NCI-H2107 (cell line): ENCODE measurements at places on chromosomes 1 and 21.
A peak's percentile ranks its signal among the peaks of the same experiment; 100 is the strongest.

- DNase-seq = no peak
These were observed 4.6 kb upstream of the OLIG2 start for GRCh38 chr21:33021150-33021549.

- DNase-seq = no peak
These were observed 590.6 kb downstream of the NUF2 start for GRCh38 chr1:163912170-163912884.

GRCh38 chr1:53409233-53409632 is 50.0 kb upstream of the DMRTB1 start:
- no peak for DNase-seq

DNA sequence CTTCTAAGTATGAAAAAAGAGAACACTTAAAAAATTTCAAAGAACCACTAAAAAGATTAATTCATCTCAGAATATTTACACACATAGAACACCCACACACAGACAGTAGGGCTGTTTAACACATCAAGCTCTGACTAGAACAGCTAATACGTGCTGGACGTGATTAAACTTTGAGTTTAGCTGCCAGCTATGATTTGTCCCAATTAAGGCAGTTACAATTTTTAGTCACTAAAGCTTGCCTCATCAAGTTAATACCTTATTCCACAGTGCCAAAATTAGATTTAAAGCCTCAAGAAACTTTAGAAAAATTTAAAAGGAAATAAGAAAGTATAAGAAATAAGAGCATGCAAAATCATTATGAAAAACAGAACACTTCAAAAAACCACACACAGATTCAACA is 18.9 kb downstream of the SLC16A1 start:
- DNase-seq = no peak

DNA sequence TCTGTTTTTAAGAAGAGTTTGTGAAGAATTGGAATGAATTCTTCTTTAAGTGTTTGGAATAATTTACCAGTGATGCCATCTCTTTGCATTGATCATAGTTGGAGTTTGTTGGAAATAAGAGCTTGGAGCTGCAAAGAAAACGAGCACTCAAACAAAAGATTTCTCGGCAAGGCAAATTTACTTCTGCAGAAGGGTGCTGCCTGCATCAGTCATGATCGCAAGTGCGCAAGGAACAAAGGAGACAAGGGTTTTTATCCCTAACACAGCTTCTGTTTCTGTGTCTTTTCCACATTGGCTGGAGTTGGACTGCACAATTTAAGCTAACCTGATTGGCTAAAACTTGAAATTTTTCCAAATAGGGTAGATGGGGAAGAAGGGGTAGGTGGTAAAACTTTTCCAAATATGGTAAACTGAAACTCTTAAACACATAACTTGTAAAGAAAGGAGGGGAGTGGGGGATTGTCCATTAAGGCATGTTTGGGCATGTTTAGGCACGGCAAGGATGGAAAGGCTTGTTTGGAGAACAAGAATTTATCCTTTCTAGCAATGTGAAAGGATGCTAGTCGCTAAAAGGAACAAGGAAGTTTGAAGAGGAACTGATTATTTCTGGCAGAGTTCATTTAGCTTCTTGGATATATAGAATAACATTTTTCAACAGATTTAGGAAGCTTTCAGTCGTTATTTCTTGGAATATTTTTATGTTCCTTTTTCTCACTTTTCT is 3.5 kb upstream of the AADACL4 start:
- DNase-seq = no peak

- no peak for DNase-seq
These were observed 42.6 kb downstream of the EYA3 start for GRCh38 chr1:28045777-28046176.

GRCh38 chr1:209367061-209367772 is 216.3 kb upstream of the CAMK1G start:
- DNase-seq = no peak

GRCh38 chr1:15764890-15765289 is 6.3 kb downstream of the FBLIM1 start:
- no peak for DNase-seq

DNA sequence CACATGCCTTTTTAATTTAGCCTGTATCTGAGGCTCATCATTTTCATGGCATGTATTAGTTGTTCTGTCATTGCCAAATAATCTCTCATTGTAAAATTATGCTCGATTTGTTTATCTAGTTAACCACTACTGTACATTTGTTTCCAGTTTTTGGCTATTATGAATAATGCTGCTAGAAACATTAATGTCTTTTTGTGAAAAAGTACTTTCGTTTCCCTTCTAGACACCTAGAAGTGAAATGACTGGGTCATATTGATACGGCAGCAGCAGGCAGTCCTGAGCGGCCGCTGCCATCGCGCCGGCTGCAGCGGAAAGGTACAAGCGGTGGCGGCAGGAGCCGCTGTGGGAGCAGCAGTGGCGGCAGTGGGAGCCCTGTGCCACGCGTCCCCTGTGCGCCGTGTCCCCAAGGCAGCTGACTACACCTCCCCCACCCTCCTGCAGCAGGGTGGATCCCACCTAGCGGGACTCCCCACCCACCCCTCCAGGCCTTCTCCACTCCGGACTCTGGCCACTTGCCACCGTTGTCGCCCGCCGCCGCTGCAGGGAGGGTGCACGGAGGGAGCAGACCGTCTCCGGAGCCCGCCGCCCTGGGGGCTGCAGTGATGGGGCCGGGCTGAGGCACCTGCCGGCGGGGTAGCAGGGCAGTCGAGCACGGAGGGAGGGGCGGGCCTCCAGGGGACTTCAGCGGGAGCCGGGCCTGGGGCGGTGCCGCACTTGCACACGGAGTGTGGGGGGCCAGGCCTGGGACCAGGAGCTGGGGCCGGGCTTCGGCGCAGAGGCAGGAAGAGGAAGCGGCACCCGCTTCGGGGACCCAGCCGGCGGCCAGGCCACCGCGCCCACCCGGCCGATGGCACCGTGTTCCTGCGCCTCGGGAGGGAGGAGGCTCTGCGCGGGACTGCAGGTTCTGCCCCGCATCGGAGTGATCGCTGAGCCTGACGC is 66.8 kb upstream of the RGS7 start:
- peak; percentile 65 for DNase-seq

- DNase-seq = no peak
These were observed 59.0 kb upstream of the BACE2 start for GRCh38 chr21:41108668-41109585.

- no peak for DNase-seq
These were observed 14.1 kb downstream of the BCAN start for GRCh38 chr1:156655904-156656516.

DNA sequence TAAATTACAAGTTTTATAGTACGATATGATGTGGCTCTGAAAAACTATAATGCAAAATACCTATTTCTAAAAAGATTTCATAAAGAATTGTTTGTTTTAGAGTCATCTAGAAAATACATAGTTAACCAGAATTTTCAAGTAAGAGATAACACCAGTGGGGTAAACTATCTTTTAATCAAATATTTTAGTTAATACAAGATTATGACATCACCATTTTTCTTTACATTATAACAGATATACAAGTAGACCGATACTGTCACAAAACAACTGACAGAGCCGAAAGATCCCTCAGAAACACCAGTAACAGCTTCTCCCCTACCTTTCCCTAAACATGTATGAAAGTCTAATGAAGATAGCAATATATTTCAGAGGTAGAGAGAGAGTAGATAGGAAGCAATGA is 54.2 kb downstream of the EPS15 start:
- no peak for DNase-seq

GRCh38 chr21:38467374-38467773 is 30.9 kb downstream of the ERG start:
- no peak for DNase-seq

GRCh38 chr1:186152620-186153239 is 222.3 kb downstream of the TPR start:
- no peak for DNase-seq

GRCh38 chr1:115647507-115647906 is 5.7 kb downstream of the VANGL1 start:
- DNase-seq = no peak

DNA sequence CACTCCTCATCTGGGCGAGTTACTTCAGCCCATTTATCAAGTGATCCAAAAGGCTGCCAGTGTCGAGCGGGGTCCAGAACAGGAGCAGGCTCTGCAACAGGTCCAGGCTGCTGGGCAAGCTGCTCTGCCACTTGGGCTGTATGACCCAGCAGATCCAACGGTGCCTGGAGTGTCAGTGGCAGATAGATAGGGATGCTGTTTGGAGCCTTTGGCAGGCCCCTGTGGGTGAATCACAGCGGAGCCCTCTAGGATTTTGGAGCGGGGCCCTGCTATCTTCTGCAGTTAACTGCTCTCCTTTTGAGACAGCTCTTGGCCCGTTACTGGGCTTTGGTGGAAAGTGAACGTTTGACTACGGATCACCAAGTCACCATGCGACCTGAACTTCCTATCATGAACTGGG is 7.5 kb downstream of the MMEL1 start:
- no peak for DNase-seq

DNA sequence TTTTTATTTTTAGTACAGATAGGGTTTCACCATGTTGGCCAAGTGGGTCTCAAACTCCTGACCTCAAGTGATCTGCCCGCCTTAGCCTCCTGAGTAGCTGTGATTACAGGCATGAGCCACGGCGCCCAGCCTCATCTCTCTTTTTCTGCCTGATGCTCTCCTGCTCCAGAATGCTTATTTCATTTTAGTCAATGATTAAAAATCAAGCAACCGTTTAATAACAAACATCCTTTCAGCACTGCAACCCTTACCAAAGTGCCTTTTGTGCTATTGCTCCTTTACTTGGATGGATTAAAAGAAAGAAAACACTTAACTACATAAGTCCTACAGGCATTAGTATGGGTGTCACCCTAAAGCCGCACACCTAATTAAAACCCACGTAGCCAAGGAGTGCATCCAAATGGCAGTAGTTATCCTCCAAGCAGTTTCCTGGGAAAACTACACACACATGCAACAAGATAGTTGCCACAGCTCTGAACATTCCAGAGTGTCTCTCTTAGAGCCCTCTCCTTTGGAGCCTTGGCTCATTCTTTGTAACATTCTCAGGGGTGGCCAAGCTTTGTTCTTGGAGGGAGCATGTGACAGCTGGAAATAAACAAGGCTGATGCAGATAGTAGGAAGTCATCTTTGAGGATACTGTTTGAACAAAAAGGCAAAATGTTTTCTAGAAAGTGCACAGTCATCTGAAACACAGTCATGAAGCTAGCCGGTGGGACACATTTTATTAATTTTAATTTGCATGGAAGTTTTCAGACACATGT is 51.2 kb downstream of the KCNJ15 start:
- DNase-seq = no peak

DNA sequence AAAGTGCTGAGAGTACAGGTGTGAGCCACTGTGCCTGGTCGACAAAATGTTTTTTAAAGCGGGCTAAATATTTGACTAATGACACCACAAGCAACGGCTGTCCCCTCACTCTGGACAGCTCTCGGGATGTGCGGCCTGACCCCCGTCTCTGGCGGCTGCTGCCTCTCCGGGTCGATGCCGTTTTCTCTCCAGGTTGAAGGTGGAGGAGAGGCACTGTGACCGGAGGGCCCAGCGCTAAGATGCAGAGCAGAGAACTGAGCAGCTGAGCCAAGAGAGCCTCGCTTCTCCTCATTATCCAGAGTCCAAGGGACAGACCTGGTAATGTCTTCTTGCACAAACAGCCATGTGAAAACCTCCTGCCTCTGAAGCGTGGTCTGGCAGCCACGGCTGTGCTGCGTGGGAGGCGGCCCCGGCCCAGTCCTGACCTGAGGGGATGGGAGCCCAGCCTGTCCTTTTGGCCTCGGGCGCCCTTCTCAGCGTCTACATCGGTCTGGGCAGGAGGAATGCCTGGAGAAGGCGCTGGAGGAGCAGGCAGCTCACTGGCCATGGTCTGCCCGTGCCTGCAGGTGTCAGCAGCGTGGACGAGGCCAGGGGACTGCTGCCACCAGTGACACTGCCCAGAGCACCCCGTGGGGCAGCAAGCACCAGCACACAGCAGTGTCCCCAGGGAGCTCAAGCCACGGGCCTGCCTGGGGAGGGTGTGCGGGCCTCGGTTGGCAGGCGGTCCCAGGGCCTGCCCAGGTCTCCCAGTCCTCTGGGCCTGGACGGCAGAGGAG is 10.3 kb downstream of the MORN1 start:
- DNase-seq = no peak

DNA sequence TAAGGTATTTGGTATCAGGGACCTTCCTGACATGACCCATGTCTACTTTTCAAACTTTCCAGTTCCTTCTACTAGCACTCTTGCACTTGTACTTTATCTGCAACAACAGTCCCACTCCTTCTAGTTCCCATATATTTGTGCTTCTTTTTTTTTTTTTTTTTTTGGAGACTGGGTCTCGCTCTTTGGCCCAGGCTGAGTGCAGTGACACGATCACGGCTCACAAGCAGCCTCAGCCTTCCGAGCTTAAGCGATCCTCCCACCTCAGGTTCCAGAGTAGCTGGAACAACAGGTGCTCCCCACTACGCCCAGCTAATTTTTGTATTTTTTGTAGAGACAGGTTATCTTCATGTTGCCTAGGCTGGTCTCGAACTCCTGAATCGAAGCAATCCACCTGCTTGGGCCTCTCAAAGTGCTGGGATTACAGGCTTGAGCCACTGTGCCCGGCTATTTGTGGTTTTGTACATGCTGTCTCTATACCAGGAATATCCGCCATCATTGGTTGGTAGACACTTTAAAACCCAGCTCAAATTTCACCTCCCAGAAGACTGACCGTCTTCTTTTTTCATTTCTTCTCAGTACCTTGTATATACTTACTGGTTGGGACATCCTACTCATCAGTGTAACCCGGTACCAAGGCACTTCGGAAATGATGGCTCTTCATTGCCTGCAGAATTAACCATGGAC is 1.1 kb downstream of the ZMYM1 start:
- DNase-seq = no peak

DNA sequence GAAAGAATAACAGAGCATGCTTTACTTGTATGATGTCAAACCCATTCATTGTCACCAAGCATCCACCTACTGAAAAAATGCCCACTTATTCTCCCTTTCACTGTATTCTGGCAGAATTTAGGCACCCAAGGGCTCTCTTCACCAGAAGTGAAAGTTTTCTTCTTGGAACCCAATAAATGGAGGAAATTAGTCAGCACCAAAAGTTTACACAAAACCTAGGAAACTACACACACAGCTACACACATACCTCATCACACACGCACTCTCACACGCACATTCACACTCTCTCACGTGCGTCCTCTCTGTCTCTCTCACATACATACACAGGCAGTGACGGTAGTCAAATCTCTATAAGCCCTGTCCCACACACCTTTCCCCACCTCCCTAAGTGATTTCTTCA is 37.6 kb downstream of the MCOLN2 start:
- no peak for DNase-seq

DNA sequence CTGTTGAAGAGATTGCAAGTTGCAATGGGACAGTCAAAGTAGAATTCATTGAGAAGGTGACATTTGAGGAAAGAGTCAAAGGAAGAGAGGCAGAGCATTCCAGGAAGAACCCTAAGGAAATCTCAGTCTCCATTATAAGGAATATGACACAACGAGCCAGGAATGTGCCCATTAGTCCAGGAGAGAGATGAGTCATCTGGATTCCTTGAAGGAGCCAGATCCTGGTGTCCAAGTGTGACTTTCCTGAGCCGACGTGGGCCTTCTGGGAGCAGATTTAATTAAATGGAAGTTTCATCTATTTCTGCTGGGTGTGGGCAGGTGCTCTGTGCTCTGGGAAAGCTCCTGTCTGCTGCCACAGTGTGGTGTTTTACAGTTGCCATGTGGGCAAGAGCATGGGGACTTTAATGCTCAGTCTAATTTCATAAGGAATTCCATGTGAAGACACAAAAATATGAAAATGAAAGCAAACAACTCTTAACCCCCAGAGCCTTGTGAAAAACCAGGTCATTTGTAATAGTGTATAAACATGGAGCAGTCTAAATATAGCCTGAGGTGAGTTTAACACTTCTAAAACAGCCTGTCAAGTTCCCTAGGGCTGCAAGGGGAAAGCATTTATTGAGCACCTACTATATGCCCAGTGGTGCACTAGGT is 111.4 kb upstream of the ARTN start:
- DNase-seq = no peak
